Kidney tubule cell (primary cell): ENCODE measurements at places on chromosomes 4 and X.
A peak's percentile ranks its signal among the peaks of the same experiment; 100 is the strongest.

DNA sequence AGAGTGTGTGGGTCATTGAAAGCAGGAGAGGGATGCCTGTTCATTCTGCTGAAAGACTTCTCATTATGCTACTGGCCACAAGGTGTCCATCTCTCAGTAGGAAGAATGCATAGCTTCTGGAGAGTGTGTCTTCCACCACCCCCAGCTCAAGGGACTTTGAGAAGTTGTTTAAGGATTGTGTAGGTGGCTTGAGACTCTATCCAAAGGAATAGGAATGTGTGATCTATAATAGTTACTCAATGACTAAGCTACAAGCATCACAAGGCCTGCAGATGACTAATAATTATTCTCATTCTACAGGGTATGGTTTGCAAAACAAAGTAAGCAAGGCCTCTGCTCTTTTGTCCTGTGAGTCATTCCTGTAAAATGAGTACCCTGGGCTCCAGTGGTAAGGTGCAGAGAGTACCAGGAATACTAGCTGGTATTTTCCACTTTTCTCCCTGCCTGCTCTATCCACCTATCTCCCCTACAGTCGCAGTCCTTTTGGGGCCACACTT lies 279.8 kb upstream of the BOD1L1 start:
- peak; percentile 99 for DNase-seq

DNA sequence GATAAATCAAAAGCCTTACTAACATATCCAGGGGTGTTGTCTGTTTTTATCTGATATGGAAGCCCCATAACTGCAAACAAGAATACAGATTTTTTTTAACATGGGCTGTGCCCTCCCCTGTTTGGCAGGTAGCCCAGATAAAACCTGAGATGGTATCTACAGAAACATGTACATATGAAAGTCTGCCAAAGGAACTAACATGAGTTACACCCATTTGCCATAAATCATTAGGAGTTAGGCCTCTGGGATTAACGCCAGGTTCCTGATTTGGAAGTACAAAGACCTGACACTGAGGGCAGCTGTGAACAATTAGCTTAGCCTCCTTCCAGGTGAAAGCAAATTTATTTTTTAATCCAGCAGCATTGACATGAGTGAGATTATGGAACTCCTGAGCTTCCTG lies 264.3 kb downstream of the TECRL start:
- DNase-seq, result no peak

DNA sequence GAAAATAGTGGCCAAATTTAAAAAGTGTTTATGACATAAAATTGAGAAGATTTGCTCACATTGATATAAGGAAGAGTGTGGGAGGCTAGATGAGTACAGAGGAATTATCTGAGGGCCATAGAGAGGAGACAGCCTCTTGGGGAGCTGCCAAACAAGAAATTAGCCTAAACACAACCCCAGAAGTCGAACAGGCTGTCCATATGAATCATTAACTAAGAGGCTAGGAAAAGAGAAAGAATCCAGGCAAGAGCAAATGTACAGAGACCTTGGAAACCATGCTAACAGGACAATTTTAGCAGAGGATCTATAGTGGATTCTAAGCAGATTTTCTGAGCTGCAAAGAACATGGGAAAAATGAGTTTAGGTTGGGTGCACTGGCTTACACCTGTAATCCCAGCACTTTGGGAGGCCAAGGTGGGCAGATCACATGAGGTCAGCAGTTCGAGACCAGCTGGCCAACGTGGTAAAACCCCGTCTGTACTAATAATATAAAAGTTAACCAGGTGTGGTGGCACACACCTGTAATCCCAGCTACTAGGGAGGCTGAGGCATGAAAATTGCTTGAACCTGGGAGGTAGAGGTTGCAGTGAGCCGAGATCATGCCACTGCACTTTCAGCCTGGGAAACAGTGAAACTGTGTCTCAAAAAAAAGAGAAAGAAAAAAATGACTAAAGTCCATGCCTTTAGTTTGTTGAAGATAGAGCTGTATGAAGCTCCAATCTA lies 76.1 kb downstream of the NWD2 start:
- DNase-seq, result no peak

DNA sequence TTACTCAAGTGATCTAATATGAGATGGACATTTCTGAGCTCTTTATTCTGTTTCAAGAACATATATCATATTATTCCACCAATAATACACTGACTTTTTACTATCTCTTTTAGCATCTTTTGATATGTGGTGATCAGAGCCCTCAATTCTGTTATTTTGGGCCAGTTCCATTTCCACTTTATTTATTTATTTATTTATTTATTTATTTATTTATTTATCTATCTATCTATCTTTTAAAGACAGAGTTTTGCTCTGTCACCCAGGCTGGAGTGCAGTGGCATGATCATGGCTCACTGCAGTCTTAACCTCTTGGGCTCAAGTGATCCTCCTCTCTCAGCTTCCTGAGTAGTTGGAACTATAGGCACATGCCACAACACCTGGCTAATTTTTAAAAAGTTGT lies 57.4 kb upstream of the GRID2 start:
- DNase-seq, result no peak

GRCh38 chr4:24582235-24582832 lies 2.0 kb downstream of the DHX15 start:
- DNase-seq, result no peak

DNA sequence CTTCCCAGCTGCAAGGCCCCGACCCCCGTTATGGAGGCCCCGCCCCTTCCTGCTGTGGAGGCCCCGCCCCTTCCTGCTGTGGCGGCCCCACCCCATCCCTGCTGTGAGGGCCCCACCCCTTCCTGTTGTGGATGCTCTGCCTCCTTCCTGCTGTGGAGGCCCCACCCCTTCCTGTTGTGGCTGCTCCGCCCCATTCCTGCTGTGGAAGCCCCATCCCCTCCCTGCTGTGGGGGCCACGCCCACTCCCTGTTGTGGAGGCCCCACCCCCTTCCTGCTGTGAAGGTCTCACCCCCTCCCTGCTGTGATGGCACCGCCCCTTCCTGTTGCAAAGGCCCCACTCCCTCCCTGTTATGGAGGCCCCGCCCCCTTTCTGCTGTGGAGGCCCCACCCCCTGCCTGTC lies 104.9 kb upstream of the PSAPL1 start:
- no peak for DNase-seq

DNA sequence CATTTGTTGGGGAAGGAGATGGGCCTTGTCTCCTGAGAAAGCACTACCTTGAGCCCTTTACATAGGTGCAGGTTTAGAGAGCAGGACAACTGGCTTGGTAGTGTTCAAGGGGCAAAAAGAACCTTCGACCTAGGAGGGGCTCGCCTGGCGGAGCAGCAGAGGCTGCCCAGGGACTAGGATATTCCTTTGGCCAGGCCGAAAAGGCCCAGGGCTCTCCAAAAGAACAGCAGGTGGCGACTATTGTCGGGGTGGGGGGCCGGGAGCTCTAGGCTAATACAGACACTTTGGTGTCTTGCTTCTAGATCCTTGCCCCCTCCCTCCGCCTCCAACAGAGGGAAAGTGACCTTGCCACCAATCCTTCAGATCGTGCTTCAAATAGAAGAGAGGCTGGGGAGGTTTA lies 7.1 kb upstream of the POU3F4 start:
- no peak for DNase-seq

DNA sequence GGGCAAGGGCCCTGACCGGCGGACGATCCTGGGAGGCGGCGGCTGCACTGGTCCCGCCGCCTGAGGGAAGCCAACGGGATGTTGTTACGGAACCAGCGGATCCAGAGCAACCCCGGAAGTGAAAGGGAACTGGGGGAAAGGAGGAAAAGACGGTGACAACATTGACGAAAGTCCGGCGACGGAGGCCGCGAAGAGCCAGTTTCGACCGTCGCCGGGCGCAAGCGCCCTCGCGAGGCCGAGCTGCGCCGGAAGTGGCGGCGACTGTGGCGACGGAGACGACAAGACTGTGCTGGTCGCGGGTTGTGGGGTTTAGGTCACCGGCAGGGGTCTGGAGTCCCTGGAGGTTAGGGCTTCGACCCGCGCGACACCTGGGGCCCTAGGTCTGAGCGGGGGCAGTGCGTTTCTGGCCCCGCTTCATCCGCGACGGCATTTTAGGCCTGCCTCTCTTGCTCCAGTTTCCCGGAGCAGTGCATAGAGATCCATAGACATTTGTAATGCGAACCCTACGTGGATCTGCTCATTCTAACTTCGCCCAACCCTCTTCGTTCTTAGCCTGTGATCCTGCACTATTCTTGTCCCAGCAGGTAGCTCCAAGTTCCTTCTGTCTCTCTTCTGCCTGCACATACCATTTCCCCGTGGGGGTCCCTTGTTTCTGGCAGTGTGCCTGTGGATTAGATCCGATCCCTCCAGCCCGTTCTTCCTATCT lies at the start of gene BOD1L1:
Gene BOD1L1, minus strand, starts transcription at position 120 of the 706 bp plus-strand sequence. CDS start 138 bp downstream, outside the sequence.
- peak; percentile 93 for DNase-seq

DNA sequence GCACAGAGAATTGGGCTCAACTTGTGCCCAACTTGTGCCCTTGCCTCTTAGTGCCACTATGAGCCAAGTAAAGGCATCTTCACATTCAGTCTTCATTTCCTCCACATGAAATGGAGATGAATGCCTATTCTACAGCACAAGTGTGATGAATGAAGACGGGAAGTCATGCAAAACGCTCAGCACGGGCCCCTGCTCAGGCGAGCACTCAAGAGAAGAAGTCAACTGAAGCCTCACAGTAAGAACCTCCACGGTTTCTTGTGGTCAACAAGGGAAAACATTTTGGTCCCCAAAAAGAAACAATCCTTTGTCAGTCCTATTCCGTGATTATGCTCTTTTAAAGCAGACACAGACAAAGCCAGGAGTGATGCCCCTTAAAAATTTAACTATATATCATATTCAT lies 87.0 kb downstream of the IRF2 start:
- no peak for DNase-seq

GRCh38 chr4:95599777-95600400 lies 51.1 kb upstream of the UNC5C start:
- no peak for DNase-seq

DNA sequence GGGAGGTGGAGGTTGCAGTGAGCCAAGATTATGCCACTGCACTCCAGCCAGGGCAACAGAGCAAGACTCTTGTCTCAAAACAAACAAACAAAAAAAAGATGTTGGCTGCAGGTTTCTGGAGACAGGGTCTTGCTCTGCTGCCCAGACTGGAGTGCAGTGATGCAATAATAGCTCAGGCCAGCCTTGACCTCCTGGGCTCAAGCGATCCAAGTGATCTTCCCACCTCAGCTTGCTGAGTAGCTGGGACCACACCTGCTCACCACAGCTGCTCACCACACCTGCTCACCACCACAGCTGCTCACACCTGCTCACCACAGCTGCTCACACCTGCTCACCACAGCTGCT lies 29.9 kb upstream of the CPLX1 start:
- DNase-seq, result no peak

DNA sequence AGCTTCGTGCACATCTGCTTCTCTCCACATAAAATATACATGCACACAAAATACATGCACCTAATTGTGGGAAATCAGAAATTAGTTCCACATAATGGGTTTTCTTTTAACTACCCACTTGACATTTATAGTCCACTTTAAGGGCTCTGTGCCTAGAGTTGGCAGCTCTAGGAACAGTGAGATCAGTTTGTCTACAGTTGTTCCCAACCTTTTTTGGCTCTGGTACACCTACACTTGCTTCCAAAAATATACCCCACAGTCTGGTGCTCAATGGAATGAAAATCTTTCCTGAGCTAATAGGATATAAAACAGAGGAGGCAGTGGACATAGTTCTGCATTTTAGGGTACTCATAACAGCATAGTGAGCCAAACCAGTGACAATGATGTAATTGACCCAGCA lies 36.1 kb downstream of the HDAC8 start:
- no peak for DNase-seq
